ENCODE measurements at places on chromosomes 3 and 15.

GRCh38 chr3:125670945-125671344, 75.6 kb upstream of the OSBPL11 start:
- no peak for DNase-seq

GRCh38 chr3:69051756-69052471, at the start of gene TMF1:
TSS of gene TMF1 (minus strand) at chr3:69052333. CDS start at chr3:69052086, 247 bp downstream.
- peak; percentile 98 for DNase-seq

DNA sequence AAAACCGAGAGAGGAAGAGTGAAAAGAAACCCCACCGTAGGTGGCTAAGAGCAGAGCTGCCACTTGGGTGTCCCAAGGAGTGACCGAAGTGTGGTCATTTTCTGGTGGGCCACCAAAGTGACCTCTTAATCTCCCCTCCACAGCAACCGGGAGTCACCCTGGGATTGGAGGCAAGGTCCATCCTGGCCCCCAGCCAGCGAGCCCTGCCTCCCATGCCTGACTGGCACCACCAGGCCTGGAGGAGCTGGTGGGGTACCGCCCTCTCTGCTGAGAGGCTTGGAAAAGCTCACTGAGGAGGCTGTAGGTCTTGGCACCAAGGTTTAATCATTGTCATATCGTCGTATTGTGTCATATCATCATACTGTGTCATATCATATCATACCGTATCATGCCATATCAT, 74.0 kb upstream of the TRPM1 start:
- DNase-seq: no peak

- DNase-seq: no peak
Measured at GRCh38 chr3:25547103-25547502, 117.6 kb downstream of the TOP2B start.

DNA sequence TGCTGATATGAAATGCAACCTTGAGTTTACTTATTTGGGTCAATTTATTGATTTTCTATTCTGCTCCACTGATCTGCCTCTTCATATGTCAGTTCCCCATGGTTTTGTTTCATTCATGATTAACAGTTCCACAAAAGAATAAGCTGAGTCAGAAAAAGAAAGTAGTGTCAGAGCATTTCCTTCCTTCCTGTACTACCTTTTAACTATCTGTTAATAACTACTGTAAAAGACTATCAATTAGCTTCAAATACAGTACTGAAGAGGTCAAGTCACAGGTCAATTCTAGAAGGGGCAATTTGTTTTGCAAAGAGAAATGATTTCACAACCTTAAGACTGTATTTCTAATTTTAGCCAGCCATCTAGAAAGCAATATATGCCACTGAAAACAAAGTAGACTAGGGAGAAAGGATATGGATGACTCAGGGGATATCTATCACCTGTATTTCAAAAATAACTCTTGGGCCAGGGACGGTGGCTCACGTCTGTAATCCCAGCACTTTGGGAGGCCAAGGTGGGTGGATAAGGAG, 129.5 kb downstream of the TFDP2 start:
- DNase-seq: no peak

- no peak for DNase-seq
Measured at GRCh38 chr15:35519541-35520149, 26.3 kb downstream of the DPH6 start.

DNA sequence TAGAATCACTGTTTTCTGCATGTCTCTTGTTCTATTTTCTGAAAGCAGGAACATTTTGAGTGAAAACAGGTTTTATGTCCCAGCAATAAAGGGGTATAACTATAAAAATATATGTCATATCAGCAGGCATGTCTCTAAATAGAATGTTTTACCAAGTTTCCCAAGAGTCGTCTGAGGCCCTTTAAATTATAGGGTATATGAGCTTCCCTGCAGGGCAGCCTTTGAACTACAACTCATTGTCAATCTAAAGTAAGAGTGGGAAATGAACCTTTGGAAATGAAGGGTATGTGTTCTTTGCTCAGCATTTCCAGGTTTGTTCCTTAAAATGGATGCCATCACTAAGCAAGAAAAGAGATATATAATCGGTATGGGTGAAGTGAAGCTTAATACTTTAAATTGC, 138.6 kb downstream of the LSAMP start:
- no peak for DNase-seq

DNA sequence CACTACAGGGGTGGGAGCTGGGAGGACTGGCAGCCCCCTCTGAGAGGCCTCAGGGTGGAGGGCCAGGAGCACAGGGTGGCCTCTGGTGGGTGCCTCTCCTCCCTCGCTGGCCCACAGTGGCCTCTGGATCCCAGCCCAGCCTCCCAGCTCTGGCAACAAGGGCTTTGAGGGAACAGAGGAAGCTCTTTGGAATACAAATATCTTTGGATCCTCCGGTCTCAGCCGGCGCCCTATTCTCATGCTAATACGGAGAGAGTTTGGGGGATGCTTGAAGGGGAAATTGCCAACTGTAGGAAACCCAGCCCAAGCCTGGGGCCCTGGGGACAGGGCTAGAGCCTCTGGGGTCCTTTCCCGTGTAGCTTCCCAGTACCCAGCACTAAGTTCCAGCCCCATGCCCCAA, 33.4 kb upstream of the INSYN1 start:
- DNase-seq: no peak

- no peak for DNase-seq
Measured at GRCh38 chr3:52925405-52926313, 28.3 kb upstream of the STIMATE start.

DNA sequence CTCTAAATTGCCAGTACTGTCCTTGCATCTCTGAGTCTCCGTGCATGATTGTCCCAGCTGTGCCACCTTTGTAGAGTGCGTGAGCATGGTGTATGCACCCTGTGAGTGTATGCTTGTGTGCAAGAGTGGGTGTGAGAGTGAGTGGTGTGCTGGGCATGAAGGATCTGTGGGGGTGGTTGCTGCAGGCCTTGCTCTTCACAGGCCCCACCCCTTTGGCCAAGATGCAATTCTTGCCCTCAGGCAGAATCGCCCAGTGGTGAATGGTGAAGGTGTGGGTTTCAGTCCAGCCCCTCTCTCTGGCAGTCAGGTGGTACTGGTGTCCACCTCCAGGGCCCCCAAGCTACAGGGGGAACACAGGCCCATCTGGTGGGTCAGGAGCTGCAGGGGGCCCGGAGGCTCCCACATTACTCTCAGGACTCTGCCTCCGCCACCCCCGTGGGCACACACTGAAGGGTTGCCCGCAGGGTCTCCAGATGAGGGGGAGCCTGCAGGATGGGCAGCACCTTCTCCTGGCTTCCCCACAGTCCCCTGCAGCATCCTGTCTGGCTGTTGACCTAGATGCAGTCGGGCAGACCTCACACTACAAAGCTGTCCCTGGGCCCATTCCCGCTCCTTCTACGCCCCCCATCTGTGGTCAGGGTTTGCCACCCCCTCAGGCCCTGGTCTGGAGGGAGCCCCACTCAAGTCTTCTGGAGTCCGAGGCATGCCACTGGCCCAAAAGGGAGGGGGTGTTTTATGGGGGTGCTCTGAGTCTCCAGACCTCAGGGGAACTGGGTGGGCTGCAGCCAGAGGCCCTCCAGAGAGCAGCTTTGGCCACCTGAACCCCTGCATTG, 8.3 kb upstream of the ROPN1B start:
- no peak for DNase-seq

DNA sequence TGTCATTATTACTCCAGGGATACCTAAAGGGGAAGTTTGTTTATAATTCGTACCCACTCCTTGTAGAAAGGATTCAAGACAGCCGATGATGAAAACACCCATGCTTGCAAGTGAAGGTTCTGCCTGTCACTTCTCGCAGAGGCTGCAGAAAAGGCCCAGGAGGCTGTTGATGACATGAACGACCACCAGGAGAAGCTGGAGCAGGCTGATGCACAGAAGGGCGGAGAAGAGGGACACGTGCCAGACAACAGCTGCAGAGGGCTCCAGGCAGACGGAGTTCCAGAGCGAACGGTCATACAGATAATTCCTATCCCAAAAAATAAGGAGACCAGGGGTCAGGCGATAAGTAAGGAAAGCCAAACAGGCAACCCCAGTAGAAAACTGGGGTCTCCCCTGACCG, 5.7 kb upstream of the DYNLT2B start:
- peak; percentile 50 for DNase-seq

GRCh38 chr3:190514413-190515153, 698 bp downstream of the IL1RAP start:
- peak; percentile 57 for DNase-seq

DNA sequence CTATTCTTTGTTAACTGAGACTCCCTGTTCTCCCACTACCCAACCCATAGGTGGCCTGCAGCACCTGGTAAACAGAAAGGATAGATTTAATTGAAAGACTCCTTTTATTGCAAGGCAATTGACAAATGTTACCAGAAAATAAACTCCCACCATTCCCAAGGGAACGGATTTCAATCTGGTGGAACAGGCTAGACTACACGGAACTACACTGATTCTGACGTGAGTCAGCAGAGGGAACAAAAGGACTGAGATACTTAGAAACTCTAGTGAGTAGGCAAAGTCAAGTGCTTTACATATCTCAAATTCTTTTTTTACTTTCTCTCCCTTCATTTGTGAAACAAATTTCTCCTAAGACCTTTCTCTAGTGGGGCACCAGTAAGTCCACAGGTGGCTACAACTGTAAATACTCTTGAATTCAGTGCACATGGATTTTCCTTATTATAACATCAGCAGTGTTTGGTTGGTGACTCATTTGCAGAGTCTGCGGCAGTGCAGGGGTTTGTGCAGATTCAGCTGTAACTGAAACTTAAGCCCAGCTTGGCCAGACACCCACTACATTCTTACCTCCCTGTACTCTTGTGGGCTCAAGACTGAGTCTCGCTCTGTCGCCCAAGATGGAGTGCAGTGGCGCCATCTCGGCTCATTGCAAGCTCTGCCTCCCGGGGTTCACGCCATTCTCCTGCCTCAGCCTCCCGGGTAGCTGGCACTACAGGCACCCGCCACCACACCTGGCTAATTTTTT, 34.3 kb upstream of the PLSCR2 start:
- no peak for DNase-seq

DNA sequence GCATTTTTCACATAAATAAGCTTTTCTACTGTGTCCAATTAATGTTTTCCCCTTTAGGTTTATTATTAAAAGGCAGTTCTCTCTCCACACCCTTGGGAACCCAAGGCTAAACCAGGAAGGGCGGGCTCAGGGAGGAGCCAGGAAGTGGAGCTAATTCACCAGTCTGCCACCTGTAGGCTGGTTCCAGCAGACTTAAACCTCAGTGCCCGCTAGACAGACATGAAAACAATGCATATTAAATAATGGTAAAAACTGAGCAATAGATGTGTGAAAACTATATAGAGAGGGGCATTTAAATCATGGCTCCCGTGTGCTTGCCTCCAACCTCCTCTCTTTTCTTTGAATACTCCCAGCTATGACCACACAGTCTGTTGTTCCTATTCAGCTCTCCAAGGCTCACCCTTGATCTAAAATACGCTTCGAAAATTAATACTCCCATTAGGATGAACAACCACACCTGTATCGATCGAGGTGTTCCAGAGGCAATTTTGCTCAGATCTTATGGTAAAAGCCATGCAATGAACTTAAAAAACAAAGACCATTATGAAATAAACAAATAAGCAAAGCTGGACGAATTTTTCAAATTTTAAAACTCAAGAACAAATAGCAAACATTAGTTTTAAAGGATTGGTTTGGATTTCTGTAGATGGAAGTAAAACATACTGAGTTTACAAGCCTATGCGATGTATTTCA, 253.3 kb downstream of the TJP1 start:
- DNase-seq: no peak

- no peak for DNase-seq
Measured at GRCh38 chr15:84976746-84977345, 4.8 kb upstream of the PDE8A start.

- DNase-seq: no peak
Measured at GRCh38 chr15:95363646-95364045, 966.9 kb upstream of the NR2F2 start.

DNA sequence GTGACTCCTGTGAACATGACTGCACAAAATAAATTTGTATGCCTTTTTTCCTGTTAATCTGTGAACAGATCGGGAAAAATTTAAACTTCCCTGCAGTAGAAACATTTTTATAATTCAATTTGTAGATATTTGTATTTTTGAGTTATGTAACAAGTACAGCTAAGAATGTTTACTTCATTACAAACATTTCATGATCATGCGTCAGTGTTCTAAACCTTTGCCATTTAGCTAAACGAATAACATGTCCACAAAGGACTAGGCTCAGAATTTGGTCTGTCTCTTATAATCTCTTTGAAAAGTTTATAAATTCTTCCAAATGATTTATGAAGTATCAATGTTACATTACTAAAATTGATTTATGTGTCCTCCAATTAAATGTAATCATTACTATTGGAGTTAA, 17.3 kb upstream of the CRYBG3 start:
- DNase-seq: no peak

GRCh38 chr15:77519540-77519939, 98.9 kb downstream of the HMG20A start:
- no peak for DNase-seq

DNA sequence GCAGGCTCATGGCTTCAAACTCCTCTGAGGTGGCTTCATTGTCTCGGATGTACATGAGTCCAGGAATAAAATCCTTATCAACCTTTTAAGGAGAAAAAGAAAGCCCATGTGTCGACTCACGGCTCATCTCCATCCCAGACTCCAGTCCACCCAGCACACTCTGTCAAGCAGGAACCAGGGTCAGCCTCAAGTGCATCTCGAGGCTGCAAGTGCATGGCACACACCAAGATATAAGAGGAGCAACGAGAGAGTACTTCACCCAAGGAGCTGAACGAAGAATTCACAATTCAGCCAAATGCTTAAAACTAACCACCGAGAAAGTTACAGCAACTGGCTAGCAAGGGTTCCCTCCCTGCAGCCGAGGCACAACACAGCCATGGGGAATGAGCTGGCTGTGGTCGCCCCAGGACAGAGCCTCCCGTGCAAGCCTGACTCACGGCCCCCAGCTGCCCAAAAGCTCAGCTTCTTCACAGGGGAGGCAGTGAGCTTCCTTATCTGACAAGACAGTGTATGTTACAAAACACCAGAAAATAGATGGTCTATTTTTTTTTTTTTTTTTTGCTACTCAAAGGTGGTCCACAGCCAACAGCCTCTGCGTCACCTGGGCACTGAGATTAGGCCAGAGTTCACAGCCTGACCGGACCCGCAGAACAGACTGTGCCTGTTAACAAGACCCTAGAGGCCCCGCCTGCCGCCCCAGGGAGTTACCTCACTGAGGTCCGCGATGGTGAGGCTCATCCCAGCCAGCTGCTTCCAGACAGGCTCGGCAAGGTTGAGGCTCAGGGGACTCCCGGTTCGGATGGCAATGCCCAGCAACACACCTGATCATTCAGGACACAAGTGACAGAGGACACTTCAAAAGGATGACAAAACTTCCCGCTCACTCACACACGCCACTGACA, 15.9 kb upstream of the OCA2 start:
- no peak for DNase-seq

- no peak for DNase-seq
Measured at GRCh38 chr15:51438526-51438925, 97.1 kb downstream of the GLDN start.

GRCh38 chr15:87817553-87817952, 439.0 kb downstream of the NTRK3 start:
- DNase-seq: no peak

- no peak for DNase-seq
Measured at GRCh38 chr3:37286569-37286968, 112.2 kb upstream of the LRRFIP2 start.
